DMS79 (cell line): ENCODE measurements at places on chromosomes 13 and 19.

DNA sequence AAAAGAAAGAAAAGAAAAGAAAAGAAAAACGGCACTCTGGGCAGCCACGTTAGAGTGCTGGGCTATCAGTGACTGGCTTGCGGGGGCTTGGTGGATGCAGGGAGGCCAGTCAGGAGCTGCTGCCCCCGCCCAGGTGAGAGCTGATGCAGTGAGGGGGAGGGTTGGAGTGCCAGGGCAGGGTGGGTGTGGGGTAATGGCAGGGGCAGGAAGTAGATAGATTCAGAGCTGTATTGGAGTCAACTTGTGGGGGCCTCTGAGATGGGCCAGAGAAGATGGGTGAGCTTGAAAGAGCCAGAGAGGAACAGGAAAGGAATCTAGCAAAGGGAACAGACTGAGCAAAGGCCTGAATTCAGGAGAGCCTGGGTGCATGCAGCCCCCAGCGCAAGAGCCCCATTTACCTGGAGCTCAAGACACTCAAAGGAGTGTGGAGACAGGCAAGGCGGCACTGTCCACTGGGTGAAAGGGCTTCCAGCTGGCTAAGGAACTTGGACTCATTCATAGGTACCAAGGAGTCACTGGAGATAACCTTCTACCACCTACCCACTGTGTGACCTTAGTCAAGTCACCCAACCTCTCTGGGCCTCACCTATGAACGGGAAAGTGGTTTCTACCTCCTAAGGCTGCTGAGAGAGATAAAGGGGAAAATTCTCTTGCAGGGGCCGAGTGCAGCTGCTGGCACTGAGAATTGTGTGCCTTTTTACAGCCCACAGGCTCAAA, 20.2 kb downstream of the VSTM2B start:
- DNase-seq: no peak

DNA sequence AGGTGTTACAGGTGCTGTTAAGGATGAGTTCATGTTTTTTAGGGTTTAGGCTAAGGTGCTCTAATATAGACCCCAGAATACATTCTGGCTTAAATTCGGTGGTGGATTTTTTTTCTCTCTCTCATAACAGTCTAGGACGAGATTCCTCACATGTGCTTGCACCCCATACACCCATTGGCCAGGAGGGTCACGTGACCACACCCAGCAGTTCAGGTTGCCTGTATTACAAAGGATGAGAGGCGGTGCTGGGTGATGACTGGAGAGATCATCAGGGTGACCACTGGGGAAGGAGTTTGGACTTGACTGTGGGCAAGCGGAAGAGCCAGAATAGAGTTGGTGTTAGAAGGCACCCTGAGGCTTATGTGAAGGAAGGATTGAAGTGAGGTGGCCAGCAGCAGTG, 27.7 kb downstream of the PPP2R1A start:
- DNase-seq: no peak

GRCh38 chr19:13622766-13623715, 116.8 kb upstream of the CACNA1A start:
- no peak for DNase-seq

GRCh38 chr19:11131471-11131870, 24.1 kb downstream of the SPC24 start:
- no peak for DNase-seq

DNA sequence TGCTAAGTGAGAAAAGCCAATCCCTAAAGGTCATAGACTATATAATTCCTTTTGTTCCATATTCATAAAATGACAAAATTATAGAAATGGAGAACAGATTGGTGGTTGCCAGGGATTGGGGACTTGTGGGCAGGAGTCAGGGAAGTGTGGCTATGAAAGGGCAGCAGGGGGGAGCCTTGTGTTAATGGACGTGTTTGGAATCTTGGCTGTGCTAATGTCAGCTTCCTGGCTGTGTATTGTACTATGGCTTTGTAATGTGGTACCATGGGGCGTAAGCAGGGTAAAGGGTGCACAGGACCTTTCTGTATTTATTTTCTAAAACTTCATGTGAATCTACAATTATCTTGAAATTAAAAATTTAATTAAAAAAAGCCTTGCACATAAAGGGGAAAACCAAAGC, 248.5 kb downstream of the UQCRFS1 start:
- no peak for DNase-seq

GRCh38 chr19:55304279-55304978, 20.6 kb downstream of the BRSK1 start:
- DNase-seq: no peak

DNA sequence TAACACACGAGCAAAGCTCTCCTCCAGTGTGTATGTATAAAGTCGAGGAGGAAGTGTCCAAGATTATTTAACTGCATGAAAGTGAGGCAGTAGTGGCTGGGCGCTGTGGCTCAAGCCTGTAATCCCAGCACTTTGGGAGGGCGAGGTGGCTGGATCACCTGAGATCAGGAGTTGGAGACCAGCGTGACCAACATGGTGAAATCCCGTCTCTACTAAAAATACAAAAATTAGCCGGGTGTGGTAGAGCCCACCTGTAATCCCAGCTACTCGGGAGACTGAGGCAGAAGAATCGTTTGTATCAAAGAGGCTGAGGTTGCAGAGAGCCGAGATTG, 1.2 kb upstream of the ZNF20 start:
- no peak for DNase-seq
